ENCODE measurements at places on chromosomes 12 and 14.

DNA sequence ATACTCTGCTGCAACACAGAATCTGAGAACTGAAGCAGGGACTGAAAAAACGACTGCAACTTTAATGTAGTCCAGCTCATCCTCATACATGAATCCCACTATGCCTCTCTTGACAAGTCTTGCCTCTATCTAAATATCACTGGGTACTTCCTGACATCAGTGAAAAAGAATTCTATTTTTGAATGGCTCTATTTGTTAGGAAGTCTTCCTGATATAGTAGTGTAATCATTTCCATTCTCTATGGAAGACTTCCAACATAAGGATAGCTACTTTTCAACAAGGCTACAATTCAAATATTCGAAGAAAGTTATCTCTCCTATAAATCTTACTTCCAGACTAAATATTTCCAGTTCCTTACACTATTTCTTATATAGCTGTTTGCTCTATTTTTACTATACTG is 167.5 kb downstream of the MDGA2 start:
- DNase-seq = no peak

- DNase-seq = no peak
Observed at GRCh38 chr12:3319723-3320492, 171.1 kb upstream of the PRMT8 start.

DNA sequence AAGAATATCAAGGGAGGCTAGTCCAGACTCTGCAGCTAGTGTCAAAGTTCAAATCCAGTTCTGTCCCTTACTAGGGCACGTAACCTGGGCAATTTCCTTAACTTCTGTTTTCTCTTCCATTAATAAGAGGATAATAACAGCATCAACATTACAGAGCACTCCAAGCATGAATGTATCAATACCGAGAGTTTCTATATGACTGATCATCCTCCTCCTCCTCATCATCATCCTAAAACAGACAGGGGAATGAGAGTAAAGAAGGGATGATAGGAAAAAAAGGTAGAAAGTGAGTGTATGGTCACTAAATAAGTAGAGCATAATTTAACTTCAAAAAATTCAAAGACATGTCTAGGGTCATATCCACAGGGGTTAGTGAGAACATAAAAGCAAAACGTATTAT is 171.4 kb downstream of the NDUFA12 start:
- no peak for DNase-seq

DNA sequence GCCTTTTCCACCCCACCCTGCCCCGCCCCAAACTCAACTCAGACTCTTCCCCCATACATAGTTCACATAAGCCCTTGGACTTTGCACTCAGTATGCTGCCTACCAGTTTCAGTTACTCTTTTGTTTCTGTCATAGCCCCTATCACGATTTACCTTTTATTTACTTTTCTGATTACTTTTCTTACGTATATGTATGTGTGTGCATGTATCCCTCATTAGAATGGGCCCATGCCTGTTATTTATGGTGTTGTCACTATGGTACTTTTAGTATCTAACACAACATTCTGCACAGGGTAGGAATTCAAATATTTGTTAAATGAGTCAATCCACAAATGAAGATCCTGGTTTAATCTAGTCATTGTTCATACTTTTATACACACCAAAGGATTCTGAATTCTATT is 16.5 kb upstream of the LUM start:
- DNase-seq = no peak

GRCh38 chr12:23921099-23921856 is 28.2 kb downstream of the SOX5 start:
- no peak for DNase-seq

GRCh38 chr14:105530285-105531087 is 4.1 kb downstream of the TMEM121 start:
- no peak for DNase-seq

DNA sequence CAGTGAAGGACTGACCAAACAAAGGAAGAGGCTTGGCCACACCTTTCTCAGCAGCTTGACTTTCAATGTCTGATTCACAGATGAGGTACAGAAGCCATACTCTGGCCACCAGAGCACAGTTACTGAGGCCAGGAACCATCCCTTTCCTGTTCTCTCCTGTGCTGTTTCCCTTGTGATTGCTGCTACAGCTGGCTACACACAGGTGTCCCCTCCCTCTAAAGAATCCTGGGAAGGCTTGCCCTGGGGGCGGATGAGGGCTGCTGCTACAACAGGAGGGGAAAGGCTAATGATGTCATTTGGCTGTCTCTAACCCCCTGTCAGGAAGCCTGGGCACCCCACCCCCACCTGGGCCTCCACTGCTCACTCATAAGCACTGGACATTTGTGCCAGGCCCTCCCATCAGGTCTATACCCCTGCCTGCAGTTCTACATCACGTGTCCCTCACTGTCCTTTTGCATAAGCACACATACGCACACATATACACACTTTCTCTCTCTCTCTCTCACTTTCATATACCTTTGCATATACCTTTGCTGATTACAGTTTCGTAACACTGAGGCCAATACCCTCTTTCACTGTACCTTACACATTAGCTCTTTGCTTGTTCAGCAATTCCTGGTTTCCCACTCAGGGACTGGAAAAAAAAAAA is 41.4 kb downstream of the PRPF40B start:
- DNase-seq = no peak

GRCh38 chr12:118526255-118527095 is 150.1 kb downstream of the SUDS3 start:
- no peak for DNase-seq

DNA sequence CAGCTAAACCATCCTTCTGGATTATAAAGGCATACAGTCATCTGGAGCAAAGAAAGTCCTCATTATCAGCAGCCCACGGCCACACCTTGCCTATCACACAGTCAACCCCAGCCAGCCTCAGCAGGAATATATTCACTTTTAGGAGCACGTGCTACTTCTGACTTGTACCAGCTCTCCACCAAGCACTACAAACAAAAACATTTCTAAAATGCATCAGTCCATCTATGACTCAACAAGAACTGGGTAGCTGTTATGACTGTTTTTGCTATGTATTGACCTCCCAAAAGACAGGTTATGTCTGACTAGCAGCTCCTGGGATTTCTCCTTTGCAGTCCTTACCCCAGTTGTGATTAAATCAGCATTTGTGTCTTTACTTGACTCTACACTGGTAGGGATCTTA is 31.2 kb downstream of the NUAK1 start:
- DNase-seq = no peak

GRCh38 chr12:22971701-22972191 is 346.8 kb downstream of the ETNK1 start:
- no peak for DNase-seq

DNA sequence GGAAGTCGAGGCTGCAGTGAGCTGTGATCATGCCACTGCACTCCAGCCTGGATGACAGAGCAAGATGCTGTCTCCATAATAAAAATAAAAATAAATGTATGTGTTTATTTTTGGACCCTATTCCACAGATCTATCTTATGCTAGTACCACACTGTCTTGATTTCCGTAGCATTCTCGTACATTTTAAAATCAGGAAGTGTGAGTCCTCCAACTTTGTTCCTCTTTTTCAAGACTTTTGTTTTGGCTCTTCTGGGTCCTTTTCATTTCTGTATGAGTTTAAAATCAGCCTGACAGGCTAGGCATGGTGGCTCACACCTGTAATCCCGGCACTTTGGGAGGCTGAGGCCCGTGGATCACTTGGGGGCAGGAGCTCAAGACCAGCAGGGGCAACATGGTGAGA is 25.8 kb downstream of the DAO start:
- no peak for DNase-seq

DNA sequence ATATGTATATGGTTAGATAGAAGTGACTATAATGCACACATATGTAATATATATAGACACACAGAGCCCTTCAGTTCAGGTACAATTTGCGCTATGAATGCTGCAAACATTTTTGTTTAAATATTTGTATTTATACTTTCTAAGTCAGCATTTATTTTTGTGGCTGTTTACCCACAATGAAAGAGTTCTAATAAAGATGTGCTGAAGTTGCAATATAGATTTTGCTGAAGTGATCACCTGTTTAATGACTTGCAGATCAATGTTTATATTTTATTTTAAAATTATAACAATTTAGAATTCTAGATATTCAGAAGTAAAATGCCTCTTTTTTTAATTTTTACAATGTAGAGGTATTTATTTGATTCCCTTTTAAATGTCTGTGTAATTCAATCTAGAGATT is 3.5 kb downstream of the FOXG1 start:
- DNase-seq = no peak

- no peak for DNase-seq
Observed at GRCh38 chr12:5733916-5734315, 211.1 kb downstream of the ANO2 start.

DNA sequence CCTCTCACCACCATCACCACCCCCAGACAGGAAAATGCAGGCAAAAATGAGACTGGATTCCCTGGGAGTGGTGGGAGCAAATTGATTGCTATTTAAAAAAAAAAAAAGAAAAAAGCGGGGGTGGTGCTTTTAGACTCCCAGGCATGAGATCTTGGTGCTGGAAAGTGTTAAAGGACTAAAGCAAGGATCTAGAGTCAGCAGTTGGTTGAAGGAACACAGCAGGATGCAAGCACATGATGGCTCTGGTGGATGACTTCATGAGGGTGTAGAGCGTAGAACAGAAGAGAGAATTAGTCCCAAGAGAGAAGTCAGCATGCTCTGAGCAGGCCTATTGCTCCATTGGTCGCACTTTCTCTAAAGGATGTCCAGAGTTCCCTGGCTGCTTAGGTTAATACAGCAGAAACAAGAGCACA is 183.8 kb upstream of the HMGA2 start:
- no peak for DNase-seq

DNA sequence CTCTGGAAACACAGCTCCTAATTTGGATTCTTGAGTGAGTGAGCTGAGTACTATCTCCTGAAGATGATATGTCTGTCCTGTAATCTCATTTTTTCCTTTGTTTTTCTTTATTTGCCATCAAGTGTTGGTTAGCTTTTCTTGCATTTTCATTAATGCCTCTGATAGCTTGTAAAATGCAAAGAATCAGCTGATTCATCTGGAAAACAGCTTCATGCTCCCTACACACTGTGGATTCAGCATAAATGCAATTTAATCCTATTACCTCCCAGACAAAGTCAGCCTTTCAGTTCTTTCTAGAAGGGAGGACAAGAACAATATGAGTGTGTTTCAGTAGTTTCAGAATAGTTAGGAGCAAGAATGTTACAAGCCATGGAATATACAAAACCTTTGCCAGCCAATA is 79.4 kb downstream of the DACT1 start:
- DNase-seq = no peak

GRCh38 chr14:90576981-90577660 is 180.3 kb downstream of the CALM1 start:
- no peak for DNase-seq

DNA sequence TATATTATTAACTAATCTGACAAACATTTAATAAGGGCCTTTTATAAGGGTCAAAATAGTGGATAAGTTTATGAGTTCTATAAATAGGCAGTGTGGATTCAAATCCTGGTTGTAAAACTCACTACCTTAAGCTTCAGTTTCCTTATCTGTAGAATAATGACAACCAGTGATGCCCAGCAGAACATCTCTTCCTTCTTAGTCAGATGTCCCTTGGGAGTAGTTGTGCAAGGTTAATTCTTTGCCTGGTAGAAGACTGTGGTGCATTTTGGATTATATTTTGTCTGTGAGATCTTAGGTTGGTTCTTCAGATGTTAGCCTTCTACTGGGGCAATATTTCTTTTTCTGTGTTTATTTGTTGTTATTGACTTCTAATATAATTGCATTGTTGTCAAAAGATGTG is 59.5 kb downstream of the ARID2 start:
- DNase-seq = no peak

GRCh38 chr14:73944432-73945158 is 5.3 kb downstream of the FAM161B start:
- peak; percentile 35 for DNase-seq

DNA sequence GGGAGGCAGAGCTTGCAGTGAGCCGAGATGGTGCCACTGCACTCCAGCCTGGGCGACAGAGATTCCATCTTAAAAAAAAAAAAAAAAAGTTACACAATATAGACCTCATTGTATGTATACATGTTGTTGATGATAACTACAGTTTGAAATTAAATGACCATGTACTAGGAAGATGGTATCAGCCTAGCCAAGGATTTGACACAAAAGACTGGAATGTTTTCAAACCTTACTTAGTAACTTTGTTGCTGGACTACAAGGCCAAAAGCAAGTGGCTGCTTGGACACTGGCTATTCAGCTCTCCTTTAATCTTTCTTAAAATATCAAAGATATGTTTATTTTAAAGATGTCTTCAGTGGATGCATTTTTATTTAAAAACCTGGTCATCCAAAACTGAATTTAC is 18.9 kb upstream of the NUDT4 start:
- no peak for DNase-seq

- no peak for DNase-seq
Observed at GRCh38 chr12:13060581-13060980, 16.4 kb downstream of the FAM234B start.

DNA sequence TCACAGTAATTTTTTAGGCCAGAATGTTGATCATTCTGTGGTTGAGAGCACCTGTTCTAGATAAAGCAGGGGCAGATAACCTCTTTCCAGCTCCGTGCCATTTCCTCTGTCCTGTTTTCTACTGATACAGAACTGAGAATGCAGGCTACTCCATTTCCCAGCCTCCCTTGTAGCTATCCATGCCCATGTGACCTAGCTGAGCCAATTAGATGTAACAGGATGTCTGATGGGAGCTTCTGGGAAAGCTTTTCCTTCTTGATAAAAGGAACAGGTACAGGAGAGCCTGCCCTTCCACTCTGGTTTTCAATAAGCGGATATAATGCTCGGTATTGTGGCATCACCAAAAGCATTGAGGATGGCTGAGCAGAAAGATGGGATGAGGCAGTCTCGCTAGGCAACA is 54.2 kb downstream of the LRRC74A start:
- no peak for DNase-seq

DNA sequence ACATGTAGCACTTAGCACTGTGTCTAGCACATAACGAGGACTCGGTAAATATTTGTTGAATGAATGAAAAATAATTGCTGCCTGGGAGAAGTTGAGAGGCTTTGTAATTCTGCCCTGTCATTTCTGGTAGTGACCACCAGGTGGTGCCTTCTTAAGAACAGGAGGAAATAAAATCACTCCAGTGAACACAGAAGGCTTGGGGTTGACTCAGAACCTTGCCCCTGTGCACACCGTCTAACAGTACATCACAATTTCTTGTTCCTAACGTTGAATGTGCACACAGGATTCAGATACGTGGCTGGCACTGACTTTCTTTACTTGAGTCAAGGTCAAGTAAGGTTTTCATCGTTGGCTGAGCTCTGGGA is 91.8 kb downstream of the RGS6 start:
- DNase-seq = no peak

- peak; percentile 32 for DNase-seq
Observed at GRCh38 chr12:94831081-94831751, 172.3 kb downstream of the NDUFA12 start.

DNA sequence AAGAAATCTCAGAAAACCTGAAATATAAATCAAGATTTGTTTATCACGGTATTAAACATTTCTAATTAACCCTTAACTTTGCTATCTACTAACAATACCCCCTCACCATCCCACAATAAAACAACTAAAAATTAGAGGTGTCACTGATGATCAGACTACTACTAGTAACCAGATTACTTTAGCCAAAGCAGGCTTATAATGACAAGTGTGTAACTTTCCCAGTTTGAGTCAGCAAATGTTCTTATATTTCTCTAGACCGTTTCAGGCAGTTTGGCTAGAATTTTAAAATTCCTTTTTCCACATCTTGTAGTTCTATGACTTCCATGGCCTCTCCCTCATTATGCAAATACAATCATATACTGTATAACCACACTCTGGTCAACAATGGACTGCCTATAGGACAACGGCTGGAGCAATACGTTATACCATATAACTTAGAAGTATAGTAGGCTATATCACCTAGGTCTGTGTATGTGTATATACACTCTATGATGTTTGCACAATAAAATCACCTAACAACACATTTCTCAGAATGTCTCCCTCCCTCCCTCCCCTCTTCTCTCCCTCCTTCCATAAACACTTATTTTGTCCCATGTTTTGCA is 102.1 kb downstream of the DENND5B start:
- no peak for DNase-seq

Data from left colon (tissue), 2 donors.